ENCODE measurements at places on chromosomes 11 and 22. TPM values are rescaled to one million over a fixed set of nuclear protein-coding genes. Genes with fewer than 3 reads are reported as not detected.

GAB4 gene
- total RNA-seq: not detected

GRCh38 chr11:108693852-108694251 lies 29.0 kb downstream of the DDX10 start:
- no peak overlapping the region for H3K4me3 ChIP-seq
- no peak overlapping the region for H3K27ac ChIP-seq
- H3K4me1 ChIP-seq: no peaks in the 10 kb centered on the region
- H3K27me3 ChIP-seq: no peaks in the 10 kb centered on the region
- no peak for DNase-seq

- H3K27ac ChIP-seq: no peak overlapping the region
- H3K4me3 ChIP-seq: no peak overlapping the region
- no peaks in the 10 kb centered on the region for H3K36me3 ChIP-seq
- no peaks in the 10 kb centered on the region for H3K27me3 ChIP-seq
Observed at GRCh38 chr22:43131773-43132501, 11.3 kb downstream of the MCAT start.

- H3K4me1 ChIP-seq: no peaks in the 10 kb centered on the region
- no peak overlapping the region for H3K4me3 ChIP-seq
- no peaks in the 10 kb centered on the region for H3K36me3 ChIP-seq
Observed at GRCh38 chr11:1116104-1116503, 41.4 kb downstream of the MUC2 start.

GRCh38 chr11:36014898-36015665 lies 71.2 kb downstream of the LDLRAD3 start:
- H3K4me1 ChIP-seq: no peaks in the 10 kb centered on the region
- H3K27me3 ChIP-seq: no peaks in the 10 kb centered on the region
- no peaks in the 10 kb centered on the region for H3K36me3 ChIP-seq
- no peak for DNase-seq

DNA sequence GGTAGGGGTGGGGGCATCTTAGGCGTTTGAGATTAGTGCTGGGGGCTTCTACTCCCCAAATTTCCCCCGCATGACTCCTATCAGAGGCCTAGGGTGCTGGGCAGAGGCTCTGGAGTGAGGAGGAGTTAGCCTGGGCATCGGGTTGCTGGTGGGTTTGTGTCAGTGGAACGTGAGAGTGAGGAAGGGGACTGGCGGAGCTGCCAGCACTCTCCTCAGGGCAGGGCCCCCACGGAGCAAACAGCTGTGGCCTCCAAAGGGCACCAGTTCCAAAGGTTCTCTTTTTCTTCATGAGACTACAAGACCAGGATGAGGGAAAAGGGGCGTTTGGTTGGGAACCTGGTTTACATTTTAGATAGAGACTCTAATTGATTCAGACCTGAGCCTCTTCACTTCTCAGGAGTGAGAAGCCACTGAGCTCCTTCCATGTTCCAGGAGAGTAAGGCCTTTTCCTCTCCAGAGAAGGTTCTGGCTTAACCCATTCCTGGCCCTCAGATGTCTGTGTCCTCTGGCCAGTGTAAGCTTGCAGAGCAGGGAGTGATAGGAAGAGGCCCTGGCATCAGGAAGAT lies 35.6 kb upstream of the CDON start:
- H3K4me1 ChIP-seq: no peaks in the 10 kb centered on the region
- H3K27me3 ChIP-seq: no peaks in the 10 kb centered on the region
- no peaks in the 10 kb centered on the region for H3K36me3 ChIP-seq
- no peak overlapping the region for H3K4me3 ChIP-seq
- no peak overlapping the region for H3K27ac ChIP-seq
